ENCODE measurements at places on chromosomes 12 and 14.

DNA sequence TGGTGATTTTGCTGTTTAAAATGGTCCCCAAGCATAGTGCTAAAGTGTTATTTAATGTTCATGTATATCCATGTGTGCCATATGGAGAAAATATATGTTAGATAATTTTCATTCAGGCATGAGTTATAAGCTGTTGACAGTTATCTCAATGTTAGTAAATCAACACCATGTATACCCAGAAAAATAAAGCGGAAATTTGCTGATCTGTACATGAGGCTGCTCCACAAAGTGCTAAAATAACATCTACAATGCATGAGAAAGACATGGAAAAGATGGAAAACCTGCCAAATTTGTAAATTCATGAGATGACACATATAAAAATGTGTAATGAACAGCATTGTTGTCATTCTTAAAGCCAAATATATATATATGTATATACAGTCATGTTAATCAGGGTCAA lies 1199.2 kb downstream of the FSCB start:
- no peak for DNase-seq

DNA sequence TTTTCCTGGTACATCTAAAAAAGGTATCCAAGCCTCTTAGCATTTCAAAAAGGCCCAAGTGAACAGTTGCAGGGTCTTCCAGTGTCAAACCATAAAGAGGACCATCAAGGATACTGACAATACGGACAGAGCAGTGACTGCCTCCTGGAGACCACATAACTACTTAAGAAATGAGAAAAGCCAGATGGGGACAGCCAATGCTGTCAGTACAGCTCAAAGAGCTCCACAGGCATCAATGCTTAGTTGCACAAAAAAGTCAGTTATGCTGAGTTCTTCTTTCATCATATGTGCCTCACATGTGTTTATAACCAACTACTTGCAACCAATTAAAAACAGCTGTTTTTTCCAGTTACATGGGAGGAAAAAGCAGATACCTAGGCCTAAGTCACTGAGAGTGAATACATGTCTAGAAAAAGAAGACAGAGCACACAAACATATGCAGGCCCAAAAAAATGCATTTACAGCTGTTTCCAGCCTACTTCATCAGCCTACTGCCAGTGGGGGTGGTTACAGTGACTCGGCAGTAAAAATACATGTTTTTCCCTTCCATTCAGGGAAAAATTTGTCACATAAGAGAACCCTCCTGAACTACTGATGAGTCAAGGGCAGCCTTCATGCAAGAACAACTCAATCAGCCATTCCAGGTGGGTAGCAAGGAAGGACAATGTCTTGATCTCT lies 84.0 kb downstream of the DCAF5 start:
- DNase-seq: no peak

- DNase-seq: peak; percentile 14
These were observed 67.7 kb upstream of the CPM start for GRCh38 chr12:69000540-69001243.

DNA sequence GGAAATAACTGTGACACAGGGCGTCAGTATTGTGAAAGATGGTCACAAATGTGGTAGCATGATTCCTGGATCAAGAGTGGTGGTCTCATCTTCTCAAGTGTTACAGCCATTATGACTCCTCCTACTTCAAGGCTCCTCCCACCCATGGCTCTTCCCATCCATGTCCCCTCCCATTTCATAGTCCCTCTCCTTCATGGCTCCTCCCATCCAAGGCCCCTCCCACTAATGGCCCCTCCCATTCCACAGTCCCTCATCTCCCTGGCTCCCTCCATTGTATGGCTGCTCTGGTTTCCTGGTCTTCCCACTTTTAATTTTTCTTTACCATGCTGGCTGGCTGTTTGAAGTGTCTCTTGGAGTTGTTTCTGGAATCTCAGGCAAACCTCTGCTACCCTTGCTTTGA lies 1375.2 kb upstream of the TMEM132C start:
- no peak for DNase-seq

DNA sequence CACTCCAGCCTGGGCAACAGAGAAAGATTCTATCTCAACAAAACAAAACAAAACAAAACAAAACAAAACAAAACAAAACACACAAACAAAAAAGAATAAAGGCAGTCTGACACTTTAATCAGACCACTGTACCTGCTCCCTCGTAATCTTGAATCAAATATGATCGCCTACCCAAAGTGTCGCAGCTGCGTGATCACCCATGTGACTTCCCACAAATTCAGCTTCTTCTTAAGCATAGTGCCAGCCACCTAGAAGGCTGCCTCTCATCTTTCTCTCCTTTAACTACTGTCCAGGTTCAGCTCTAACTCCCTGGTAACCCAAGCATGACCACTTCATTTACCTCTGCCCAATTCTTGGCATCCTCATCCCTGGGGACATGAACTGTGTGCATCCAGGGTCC lies 37.4 kb downstream of the FMNL3 start:
- no peak for DNase-seq

DNA sequence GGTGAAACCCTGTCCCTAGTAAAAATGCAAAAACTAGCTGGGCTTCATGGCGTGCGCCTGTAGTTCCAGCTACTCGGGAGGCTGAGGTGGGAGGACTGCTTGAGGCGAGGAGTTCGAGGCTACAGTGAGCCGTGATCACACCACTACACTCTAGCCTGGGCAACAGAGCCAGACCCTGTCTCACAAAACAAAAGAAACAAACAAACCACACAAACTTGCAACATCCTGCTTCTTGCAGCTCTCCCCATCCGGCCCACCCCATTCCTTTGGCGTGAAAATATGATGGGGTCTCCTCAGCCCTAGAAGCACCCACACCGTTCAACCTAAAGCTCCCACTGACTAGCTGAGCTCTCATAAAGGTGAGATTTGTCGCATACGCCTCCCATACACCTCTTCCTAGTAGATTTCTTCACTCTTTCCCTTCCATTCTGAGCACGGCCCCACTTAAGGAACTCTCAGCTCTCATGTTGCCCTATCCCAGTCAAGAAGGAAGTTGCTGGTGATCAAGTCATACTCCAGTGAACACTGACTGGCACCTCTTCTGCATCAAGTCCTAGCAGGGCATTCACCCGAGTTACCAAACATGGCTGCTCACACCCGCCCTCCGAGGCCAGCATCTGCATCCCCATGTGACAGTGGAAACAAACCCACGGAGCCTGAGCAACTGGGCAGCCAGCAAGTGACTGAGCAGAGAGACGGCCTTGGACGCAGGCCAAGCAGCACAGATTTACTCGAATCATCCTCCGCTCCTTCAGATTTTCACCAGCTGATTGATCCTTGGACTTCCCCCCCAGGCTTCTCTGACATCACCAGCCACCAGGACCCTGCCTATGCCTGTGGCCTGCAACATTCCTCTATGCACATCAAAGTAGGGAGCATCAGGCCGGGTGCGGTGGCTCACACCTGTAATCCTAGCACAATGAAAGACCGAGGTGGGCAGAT lies 18.9 kb upstream of the CD27 start:
- DNase-seq: no peak

- DNase-seq: no peak
These were observed 137.1 kb upstream of the VRK1 start for GRCh38 chr14:96660123-96660522.

- DNase-seq: no peak
These were observed 107.3 kb upstream of the RTL1 start for GRCh38 chr14:101010835-101011234.

DNA sequence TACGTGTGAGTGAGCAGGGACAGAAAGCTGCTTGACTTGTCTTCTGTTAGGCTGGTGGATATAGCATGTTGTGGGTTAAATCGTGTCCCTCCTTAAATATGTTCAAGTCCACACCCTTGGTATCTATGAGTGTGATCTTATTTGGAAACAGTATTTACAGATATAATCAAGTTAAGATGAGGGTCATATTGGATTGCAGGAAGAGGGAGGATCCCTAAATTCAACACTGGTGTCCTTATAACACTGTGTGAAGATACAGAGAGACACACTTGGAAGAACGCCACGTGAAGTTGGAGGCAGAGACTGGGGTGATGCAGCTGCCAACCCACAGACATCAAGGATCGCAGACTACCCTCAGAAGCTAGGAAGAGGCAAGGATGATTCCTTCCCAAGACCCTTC lies 275.2 kb upstream of the SSTR1 start:
- no peak for DNase-seq

- no peak for DNase-seq
These were observed 9.9 kb upstream of the GOLGA3 start for GRCh38 chr12:132838410-132839080.

DNA sequence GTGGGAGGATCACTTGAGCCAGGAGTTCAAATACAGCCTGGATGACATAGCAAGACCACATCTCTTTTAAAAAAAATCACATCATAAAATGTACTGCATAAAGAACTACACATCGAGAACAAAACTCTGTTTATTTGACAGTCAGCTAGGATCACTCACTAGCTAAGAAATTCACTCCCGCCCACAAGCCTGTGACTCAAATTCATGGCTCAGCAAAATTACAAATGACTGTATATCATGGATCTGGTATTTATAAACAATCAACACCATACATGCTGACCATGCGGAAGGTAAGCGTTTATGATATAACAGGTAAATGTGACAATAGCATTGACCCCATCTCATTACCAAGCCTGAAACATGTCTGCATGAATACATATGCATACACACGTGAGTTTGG lies 206.5 kb downstream of the EFCAB11 start:
- DNase-seq: no peak

GRCh38 chr12:119988472-119989360 lies at the start of gene BICDL1:
Gene BICDL1, plus strand, starts transcription at chr12:119989236. Its CDS starts 633 bp downstream, at chr12:119989869.
- DNase-seq: peak; percentile 96

DNA sequence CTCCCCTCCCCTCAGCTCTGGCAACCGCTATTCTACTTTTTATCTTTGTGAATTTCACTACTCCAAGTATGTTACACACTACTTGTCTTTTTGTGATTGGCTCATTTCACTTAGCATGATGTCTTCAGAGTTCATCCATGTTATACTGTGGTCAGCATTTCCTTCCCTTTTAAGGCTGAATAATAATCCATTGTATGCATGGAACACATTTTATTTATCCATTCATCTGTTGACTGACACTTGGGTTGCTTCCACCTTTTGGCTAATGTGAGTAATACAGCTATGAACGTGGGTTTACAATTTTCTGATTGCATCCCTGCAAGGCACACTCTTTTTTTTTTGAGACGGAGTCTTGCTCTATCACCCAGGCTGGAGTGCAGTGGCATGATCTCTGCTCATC lies 53.0 kb upstream of the FUT8 start:
- DNase-seq: no peak

DNA sequence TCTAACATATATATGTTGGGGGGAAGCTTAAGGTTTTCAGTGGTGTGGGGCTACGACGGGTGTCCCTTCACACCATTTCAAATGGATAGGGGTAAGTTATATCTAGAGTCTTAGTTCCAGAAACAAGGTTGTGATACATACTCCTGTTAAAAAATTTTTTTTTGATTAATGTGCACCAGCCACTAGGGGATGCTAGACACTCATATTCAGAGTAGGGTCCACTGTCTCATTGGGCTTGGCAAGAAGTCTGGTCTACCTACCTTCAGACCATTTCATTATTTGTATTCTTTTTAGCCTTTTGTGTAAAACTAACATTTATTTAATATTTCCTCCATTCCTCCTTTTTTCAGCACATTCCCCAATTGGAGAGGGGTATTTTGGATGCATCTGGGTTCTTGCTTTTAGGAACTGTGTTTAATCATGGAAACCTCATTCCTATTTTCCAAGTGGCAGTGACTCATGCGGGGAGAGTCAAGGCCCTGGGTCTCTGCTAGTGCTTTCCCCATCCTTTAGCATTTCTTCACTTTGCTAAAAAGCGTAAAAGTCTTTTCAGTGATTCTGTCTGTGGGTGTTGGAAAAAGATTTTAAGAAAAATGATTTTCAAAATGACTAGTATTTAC lies 33.4 kb downstream of the ANO4 start:
- peak; percentile 41 for DNase-seq

GRCh38 chr12:75818863-75819262 lies 212.7 kb downstream of the PHLDA1 start:
- DNase-seq: no peak

DNA sequence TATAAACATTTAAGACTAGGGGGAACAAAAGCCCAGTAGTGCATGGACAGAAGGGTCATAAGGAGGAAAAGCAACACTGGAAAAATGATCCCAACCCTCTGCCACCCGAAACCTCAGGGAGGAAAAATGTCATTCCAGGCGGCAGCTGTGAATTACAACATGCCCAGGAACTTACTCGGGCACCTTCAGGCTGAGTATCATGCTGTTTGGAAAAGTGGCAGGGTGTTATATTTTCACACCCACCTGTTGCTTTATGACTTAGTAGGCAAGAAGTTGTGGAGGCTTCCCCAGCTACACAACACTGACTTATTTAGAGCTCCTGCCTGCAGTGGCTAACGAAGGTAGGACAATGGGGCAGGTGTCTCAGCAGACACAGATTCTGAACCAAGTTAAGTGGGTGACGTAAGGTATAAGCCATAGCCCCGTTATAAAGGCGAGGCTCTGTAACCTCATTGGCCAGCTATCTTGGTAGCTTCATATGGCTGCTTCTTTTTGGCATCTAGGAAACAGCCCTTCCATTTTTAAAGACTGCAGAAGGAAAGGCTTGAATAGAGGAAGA lies 96.1 kb upstream of the IFNG-AS1 start:
- DNase-seq: no peak

- DNase-seq: no peak
These were observed 705.8 kb downstream of the C12orf50 start for GRCh38 chr12:87323369-87323768.

DNA sequence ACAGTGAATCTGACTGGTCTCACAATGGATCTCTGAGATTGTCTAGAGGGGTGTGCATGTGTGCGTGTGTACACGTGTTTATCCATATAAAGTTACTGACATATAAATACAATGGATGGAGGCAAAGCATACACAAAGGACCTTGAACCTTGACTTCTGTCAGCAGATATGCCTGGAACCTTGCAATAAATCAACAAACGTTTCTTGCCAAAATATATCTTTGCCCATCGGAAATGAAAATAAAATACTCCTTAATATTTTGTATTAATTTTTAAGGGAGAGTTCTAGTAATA lies 52.1 kb upstream of the KCNJ8 start:
- DNase-seq: no peak

- no peak for DNase-seq
These were observed 166.5 kb downstream of the PHETA1 start for GRCh38 chr12:111202237-111202915.

- peak; percentile 68 for DNase-seq
These were observed 25.6 kb upstream of the KRAS start for GRCh38 chr12:25276199-25276937.

DNA sequence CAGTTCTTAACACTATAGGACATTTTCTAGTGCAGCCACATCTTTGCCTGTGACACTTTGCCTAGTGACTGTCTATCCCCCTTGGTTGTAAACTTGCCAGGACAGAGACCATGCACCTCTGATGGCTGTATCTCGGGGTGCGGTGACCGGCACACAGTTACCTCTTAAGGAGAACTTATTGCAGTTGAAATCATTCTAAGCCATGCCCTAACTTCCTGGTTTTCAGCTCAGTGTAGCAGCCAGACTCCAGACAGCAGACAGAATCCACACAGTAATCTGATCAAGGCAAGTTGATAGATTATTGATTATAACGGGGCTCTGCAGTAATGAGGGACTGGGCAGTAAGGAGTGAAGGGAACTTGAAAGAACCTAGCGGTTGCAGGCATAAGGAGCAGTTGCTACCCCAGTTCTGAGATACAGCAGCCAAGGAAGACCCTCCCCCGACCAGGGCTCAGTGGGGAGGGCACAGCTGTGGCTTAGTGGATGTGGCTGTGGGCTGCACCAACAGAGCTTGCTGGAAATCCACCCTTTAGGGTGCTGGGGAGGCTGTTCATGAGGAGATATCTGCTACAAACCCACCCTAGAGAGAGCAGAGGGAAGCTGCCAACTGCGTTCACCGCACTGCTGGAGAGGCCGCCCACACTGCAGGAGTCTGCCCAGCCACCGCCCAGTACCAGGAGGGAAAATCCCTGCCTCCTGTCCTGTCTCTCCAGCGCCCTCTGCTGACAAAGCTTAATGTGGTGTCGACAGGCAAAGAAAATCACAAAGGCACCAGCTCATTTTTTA lies 58.2 kb upstream of the BEGAIN start:
- peak; percentile 84 for DNase-seq

Measured in RWPE1 (cell line).